ENCODE measurements at places on chromosomes 6 and 20.

DNA sequence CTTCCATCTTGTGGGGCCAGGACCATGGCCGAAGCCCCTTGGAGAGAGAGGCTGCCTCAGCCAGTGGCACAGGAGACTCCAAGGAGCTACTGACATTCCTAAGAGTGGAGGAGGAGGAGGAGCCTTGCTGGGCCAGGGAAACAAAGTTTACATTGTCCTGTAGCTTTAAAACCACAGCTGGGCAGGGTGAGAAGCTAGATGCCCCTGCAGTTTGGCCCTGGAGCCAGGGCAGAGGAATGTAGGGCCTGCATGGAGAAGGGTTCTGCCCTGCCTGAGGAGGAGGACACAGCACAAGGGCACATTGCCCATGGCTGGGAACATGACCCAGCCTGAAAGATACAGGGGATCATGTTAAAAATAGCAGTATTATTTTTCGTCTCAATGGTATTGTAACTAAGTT is 37.4 kb downstream of the PLCG1 start:
- no peak for DNase-seq

DNA sequence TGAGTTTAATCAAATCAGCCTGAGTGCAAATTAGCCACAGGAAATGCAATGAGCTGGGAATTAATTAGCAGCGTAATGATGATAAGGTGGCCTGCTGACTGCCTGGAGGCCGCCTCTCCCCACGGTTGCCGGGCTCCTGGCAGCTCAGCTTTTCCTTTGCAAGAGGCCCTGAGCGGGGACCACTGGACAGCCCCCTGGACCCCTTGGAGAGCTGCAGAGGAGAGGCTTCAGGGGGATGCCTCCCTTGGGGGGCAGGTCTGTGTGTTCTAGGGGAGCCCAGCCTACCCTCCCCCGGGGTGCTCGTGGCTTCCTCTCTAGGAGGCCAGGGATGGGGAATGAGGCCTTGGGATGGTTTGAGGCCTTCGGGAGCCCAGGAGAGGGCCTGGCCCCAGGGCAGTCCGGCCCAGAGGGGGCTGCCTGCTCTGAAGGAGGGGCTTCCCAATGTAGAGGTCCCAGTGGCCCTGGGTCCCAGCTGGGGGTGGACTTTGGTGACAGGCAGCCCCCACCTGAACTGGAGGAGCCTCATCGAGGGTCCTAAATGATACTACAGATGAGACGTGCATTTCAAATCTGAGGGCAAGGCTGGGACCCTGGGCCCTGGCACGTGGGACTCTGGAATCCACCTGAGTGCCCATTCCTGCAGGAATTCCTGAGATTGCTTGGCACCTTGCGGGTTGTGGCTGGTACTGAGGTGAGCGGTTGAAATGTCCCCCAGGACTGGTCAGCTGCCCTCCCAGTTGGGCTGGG is 66.4 kb upstream of the BHLHE23 start:
- DNase-seq = no peak

DNA sequence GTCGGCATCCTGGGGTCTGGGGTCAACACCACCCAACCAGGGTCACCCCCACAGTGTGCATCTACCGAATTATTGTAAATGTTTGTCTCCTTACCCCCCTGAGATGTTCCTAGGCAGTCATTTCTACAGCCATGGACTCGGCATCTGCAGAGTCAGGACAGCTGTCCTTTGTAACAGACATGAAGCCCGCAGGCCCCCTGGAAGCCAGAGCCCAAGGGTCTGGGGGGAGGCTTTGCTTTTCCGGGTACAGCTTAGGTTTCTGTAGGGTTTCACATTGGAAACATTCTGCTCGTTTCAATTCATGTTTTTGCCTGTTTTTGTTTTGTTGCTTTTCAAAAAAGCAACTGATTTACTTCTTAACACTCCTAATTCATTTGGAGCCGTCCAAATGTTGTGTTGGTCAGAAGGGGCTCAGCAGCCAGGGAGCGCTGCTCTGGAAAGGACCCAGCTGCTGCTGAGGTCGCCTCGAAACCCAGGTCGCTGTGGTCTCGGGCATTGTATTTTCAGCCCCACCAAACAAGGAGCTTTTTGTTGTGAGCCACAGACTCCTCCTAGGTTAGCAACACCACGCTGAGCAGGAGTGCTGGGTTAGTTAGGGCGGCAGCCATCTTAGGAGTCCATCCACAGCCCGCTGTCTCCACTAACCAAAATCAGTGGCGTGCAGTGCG is 160.4 kb downstream of the TMEM242 start:
- DNase-seq = no peak

DNA sequence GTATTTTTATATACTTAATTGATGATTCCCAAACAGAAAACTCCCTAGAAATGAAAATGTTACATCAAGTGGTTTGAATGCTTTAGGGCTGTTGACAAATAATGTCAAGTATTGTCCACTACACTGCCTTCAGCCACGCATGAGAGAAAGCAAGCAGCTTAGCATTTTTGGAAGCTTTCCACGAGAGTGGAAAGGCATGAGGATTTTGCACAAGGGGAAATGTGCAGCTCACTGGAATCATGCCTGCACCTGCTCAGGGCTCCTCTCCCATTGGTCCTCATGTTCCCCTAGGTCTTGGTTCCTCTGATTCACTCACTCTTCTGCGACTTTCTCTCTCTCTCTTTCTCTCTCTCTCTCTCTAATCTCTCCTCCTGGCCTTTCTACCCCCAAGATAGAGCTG is 439.5 kb upstream of the CDH4 start:
- no peak for DNase-seq

- no peak for DNase-seq
Measured at GRCh38 chr6:110532431-110532830, 56.0 kb upstream of the SLC22A16 start.

DNA sequence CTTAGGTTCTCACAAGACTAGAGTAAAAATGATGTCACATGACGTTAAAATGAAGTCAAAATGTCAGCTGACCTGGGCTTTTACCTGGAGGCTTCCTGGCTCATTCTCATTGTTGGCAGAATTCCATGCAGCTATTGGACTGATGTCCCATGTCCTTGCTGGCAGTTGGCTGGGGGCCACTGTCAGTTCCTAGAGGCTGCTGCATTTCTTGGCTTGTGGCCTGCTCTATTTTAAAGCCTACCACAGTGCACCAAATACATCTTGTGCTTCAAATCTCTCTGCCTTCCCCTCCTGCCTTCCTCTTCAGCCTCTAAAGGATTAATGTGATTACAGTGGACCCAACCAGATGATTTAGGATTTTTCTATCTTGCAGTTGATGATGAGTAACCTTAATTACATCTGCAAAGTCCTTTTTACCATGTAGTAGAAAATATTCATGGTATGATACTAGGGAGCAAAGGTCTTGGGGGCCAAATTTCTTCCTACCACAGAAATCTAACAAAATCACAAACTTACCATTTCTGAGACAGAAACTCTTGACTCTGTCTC is 81.9 kb downstream of the FIG4 start:
- no peak for DNase-seq

DNA sequence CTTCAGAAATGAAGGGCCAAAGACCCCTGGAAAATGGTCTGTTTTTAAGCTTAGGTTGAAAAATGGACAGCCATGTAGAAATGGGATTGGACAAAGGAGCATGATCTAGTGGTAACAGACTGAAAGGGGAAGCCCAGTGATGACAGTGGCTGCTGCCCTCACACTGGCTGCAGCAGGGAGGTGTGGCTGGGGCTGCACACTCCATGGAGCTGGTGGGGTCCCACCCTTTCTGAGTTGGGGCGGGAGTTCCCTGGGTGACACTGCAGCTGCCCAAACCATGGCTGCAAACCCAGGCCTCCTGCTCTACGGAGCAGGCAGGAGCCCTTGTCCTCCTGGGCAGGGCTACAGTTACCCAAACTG is 8.5 kb upstream of the PACSIN1 start:
- DNase-seq = no peak

DNA sequence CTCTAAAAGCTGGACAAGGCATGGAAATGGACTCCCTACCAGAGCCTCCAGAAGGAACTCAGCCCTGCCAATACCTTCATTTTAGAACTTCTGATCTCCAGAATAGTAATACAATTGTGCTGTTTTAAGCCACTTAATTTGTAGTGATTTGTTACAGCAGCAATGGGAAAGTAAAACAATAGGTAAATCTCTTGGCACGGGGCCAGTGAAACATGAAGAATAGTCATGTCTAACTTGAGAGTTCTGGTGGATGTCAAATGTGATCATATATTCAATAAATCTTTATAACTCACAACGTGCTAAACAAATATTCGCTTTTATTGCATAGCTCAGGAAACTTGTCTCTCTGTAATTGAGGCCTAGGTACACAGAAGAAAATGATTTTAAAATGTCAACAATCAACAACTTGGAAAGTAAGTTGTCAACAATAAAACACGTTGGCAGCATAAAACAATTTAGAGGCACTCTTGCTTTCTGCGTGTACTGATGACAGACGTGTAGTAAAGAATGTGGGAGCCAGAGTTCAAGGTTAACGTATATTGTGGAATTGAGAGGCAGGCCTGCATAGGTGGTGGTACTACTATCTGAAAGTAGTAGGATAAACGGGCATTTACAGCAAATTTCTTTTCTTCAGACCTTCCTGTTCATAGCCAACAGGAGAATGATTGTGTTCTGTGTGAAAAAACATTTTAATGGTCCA is 140.5 kb upstream of the OPRM1 start:
- DNase-seq = no peak

DNA sequence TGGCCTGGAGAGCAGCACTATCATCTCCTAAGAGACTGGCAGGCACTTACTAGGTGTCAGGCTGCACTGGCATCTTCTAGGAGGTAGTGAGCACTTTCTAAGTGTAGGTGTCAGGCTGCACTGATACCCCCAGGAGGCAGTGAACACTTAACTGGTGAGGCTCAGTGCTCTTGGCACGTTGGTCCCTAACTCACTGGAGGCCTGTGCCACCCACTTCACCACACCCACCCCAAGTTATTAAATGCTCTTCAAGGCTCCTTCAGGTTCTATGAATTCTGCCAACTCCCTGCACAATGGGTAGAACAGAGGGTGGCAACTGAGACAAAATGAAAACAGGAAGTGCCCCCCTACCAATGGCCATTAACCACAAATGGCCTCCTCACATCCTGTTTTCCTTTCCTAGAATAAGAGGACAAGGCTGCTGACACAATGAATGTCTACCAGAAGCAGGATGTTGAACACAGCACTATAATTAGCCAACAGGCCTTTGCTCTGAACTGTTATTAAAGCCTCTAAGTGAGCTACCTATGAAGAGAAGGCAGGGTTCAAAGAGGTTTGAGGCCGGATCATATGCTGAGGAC is 29.4 kb downstream of the NCOA5 start:
- no peak for DNase-seq

- no peak for DNase-seq
Measured at GRCh38 chr6:25963426-25964123, 973 bp downstream of the TRIM38 start.

DNA sequence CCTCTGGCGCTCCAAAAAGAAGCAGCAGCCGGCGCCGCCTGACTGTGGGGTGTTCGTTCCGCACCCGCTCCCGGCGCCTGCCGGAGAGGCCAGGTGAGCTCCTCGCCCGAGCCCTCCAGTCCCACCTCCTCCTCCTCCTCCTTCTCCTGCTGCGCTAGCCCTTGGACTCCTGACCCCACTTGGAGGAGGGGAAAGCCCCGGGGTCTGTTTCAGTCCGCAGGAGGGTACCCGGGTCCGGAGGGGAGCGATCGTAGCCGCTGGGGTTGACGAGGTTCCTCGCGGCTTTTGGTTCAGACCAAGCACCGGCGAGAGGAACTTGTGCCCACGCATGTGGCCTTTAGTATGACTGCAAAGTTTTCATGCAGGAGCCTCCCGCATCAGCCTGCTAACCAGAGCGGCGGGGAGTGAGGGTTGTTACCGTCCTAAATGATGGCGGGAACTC is 493 bp downstream of the CRYBG1 start:
- DNase-seq = no peak

DNA sequence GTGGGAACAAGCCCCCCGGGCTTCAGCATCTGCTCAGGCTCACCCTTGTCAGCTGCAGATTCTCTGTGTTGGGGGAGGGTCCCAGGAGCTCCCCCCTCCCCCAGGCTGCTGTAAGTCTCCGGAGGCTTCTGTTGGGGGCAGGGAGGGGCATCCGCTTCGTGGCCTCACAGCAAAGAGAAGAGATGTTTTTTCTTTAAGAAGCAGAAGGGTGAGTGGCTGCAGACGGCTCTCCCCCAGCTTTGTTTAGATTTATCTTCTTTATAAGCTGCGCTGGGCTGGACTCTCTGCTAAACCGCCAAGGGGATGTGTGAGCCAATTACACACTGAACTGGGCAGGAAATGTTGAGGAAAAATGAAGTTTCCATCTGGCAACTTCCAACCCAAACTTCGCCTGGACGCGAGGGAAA is 48.7 kb upstream of the GATA5 start:
- no peak for DNase-seq

- DNase-seq = peak; percentile 81
Measured at GRCh38 chr6:42726485-42727086, 4.2 kb upstream of the PRPH2 start.

GRCh38 chr6:112360498-112360897 is 13.4 kb downstream of the RFPL4B start:
- no peak for DNase-seq

DNA sequence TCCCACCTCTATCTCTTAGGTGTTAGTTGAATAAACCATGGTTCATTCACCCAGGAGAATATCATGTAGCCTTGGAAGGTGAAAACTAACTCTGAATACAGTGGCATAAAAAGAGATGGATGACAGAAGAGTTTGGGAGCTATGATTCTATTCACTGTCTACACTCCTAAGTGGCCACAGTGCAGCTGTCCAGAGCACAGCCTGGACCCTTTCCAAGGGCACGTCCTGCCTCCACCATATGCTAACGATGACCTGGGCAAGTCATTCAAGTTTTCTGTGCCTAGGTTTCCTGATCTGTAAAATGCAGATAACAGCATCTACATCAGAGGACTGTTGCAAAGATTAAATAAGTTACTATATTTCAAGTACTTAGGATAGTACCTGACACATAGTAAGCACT is 314.1 kb downstream of the PTPRT start:
- DNase-seq = no peak

DNA sequence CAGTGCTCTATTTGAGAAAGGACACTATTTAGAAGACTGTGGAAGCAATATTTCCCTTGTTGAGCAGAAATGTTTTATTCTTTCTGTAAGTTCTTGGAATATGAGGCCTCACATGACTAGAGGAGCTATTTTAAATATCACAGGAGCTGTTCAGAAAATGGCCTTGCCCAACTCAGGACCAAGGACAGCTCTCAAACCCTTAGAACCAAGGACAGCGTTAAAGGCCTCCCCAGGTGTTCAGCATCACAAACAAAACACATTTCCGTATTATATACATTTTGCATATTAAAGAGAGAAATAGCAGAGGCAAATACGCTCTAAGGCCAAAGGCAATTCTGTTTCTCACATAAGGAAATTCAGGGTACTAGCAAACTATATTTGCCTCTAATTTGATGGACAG is 631.4 kb downstream of the CDH26 start:
- no peak for DNase-seq

GRCh38 chr6:107712665-107713551 is 111.2 kb downstream of the SCML4 start:
- DNase-seq = no peak
